ENCODE measurements at places on chromosomes 12 and 14.

- DNase-seq = no peak
These were observed 74.3 kb upstream of the PLEKHG7 start for GRCh38 chr12:92628476-92628875.

DNA sequence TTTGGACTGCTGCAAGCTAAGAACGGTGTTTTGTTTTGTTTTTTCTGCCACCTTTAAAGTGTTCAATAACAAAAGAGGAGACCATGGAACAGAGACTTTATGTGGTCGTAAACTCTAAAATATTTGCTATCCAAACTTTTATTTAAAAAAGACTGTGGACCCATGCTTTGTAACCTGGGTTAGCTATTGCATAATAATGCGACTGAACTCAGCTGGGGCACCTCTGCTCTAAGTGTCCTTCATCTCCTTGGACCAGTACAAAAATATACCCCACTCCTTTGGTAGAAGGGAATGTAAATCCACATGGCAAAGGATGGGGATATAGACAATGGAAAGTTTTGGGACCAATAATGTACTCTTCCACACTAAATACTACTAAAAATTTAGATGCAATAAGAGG, 65.5 kb downstream of the GPATCH2L start:
- DNase-seq = no peak

DNA sequence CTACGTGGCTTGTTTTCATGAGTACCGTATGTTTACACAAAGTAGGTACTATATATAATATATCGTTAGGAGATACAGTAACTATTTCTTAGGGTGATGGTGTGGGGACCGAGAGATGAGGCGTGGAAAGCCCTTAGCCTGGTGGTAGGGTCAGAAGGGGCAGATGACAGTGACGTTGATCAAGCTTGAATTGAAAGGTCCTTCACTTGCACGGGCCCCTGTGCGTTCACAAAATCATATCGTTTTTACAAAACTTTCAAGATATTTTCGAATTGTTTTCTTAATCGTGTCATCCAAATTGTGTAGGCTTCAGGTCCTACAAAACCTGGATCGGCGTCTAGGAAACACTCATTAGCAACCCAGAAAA, 881 bp upstream of the SOS2 start:
- no peak for DNase-seq

- DNase-seq = no peak
These were observed 8.8 kb downstream of the IKBIP start for GRCh38 chr12:98635657-98636323.

GRCh38 chr14:87971010-87971409, 22.0 kb downstream of the GALC start:
- DNase-seq = no peak

DNA sequence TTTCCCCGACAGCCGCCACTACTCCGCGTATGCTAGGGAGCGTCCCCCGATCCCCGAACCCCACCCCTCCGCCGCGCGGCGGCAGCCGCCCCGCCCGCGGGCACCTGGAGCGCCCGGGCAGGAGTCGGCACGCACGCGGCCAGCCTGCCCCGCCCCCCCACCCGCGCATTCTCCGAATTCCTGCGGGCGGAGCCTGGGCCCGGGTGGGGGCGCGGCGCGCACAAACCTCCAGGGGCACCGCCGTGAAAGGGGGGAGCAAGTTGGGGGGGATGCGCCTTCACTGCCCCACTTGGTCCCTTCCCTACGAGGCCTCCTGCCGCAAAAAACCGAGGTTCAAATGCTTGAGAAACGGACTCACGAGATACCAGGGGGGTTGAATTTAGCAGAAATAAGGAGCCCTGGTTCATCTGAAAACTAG, 1.7 kb downstream of the AJUBA start:
- DNase-seq = no peak

GRCh38 chr14:50225067-50225973, 6.1 kb downstream of the SOS2 start:
- DNase-seq = no peak

- DNase-seq = peak; percentile 84
These were observed 222.3 kb downstream of the PTPRO start for GRCh38 chr12:15544589-15544988.

GRCh38 chr12:527241-527640, 67.5 kb downstream of the B4GALNT3 start:
- DNase-seq = no peak

GRCh38 chr12:75856235-75856634, 175.3 kb downstream of the PHLDA1 start:
- no peak for DNase-seq

GRCh38 chr12:72082986-72083820, 144.6 kb downstream of the TPH2 start:
- DNase-seq = no peak

GRCh38 chr14:104383996-104384775, 195.4 kb upstream of the C14orf180 start:
- DNase-seq = no peak

DNA sequence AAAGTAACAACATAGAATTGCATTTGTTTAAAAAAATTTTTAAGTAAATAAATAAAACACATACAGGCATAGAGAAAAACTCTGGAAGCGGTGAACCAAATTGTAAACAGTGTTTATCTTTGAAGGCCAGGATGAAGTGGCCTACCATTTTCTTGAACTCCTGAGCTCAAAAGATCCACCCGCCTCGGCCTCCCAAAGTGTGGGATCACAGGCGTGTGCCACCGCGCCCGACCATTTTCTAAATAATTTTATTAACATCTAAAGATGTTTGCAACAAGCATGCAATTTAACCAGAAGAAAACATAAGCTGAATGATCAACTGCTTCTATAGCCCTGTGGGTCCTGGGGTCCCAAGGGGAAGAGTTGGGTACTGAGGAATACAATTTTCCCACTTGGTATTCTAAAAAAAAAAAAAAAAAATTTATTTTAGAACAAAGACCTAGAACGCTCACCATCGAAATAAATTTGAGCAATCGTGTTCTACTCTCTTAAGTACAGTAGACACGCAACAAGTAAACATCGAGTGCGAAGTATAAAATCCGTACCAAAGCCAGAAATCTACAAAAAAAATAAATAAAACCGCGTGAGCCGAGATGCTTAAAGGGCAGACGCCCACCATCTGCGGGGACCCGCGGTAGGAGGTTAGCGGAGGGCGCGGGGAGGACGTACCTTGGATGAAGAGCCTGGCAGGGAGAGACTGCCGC, 484 bp downstream of the MIS18BP1 start:
- DNase-seq = peak; percentile 43

GRCh38 chr14:93956514-93957332, 19.6 kb downstream of the ASB2 start:
- no peak for DNase-seq

DNA sequence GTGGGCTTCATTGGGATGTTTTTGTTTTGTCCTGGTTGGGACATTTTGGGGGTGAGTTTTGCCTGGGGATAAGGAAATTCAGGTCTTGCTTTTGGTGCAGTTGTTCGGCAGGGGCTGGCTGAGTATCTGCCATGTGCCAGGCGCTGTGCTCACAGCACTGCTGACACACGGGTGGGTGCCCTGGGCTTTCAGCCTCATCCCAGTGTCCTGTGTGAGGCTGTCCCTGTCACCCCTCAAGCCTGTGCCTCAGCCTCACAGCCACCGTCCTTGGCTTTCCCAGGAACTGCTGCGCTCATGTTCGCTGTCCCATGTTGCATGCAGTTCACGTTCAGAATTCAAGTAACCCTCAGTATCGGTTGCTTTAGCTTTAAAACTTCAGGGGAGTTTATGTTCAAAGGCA, 24.9 kb downstream of the XRCC3 start:
- no peak for DNase-seq

GRCh38 chr14:33134162-33134561, 195.5 kb downstream of the NPAS3 start:
- DNase-seq = no peak

- no peak for DNase-seq
These were observed 145.1 kb downstream of the PPM1H start for GRCh38 chr12:62789851-62790250.

DNA sequence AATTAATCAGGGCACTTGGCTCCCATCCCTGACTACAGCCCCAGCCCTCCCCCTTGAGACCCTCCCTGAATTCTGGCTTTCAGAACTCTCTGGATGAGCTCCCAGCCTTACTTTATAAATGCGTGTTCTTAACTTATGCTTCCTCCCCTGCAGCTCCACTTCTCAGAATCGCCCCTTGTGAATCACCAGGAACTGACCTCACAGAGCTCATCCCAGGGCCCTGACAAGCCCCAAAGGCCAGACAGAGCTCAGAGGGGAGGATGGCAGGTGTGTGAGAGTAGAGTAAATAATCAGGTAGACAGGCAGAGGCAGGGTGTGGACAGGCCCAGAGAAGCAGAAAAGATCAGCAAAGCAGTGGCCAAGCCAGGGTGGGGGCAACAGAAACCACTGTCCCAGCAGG, 68.2 kb upstream of the FOXN3 start:
- DNase-seq = peak; percentile 50

DNA sequence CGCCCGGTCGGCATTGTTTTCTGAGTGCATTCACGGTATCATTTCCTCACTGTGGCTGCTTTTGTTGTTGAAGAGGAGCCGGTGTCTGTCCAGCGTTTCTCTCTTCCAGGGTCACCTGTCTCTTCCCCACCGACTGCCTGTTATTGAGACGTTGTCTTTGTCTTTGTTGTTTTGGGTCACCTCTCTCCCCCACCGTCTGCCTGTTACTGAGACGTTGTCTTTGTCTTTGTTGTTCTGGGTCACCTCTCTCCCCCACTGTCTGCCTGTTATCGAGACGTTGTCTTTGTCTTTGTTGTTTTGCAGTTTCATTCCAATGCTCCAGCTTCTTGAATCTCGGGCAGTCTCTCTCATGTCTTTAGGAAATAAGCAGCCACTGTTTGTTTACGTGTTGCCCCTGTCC, 69.9 kb downstream of the DDX51 start:
- no peak for DNase-seq

DNA sequence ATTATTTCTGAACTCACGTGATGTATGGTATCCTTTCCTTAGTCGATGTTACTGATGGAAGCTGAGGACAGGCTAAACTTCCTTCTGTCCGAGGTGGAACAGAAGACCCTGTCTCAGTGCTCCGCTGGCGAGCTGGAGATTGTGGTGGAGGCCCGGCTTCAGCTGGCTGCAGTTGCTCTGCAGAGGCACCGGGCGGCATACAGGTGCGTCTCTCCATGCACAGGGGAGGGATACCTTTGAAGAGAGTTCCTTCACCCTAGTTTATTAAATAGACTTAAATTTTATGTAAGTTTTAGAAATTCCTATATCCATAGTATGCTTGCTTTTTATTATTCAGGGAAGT, 186.7 kb upstream of the NEDD1 start:
- DNase-seq = no peak

DNA sequence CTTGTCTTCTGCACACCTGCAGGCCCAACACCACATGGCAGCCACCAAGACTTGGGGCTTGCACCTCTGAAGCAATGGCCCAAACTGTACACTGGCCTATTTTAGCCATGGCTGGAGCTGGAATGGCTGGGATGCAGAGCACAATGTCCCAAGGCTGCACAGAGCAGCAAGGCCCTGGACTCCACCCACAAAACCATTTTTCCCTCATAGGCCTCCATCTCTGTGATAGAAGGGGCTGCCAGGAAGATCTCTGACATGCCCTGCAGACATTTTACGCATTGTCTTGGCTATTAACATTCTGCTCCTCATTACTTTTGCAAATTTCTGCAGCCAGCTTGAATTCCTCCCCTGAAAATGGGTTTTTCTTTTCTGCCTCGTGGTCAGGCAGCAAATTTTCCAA, 22.1 kb downstream of the ATXN7L3B start:
- DNase-seq = no peak

GRCh38 chr12:45302621-45303369, 86.9 kb downstream of the ANO6 start:
- no peak for DNase-seq

- DNase-seq = no peak
These were observed 163.3 kb downstream of the TMEM121 start for GRCh38 chr14:105689722-105690121.

DNA sequence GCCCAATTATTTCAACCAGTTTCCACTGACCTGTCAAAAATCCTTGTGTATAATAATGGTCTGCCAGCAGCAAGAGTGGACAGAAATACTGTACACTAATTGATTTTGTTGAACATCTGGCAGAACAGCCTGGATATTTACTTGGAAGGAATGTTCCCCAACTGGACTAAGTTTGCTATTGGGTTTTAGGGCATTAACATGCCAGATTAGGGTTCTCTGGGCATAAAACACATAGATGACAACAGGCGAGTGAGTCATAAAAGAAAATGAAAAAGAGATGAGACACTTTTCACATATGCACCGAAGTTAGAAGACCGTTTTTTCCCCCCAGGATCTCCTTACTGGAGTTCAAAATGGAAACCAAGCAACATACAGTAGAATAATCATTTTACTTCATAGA, 236.3 kb upstream of the NAV3 start:
- DNase-seq = no peak

DNA sequence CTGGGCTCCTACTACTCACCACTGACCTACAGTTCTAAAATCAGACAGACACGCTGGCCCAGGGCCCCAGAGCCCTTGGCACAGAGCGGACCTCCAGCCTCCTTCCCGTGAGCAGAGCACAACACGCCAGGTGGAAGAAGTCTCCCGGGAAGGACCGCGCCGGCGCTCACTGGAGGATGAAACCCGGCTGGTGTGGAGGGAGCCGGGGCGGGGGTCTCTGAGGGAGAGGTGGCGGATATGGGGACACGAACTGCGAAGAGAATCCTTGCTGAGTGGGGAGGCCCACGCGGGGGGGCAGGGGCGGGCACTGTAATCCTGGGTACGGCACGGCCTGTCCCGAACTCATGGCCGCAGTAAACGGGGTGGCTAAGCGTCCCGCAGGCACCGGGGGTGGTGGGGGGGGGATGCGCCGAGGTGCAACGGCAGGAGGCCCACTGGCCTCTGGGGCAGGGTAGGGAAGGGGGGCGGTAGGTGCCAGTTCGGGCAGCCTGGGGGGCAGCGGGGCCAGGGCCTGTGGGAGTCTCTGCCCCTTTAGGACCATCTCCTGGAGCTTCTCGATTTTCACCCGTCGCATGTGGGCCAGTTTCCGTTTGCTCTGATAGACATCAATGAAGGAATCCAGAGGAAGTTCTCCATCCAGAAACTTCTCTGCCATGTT, 28.8 kb downstream of the VPS37B start:
- DNase-seq = no peak

GRCh38 chr12:8018666-8019581, 13.6 kb upstream of the FOXJ2 start:
- no peak for DNase-seq
